Activated T-helper 1 cell treated with anti-CD3 and anti-CD28 coated beads, Interleukin-2, amount 50 U/mL, for 16 hours (primary cell): ENCODE measurements at places on chromosomes 6 and 20.

GRCh38 chr6:46293641-46294316 is 123.0 kb upstream of the ENPP5 start:
- no peak for DNase-seq

- DNase-seq = no peak
These were observed 99.2 kb downstream of the MCHR2 start for GRCh38 chr6:99894815-99895214.

GRCh38 chr6:100078509-100078908 is 84.5 kb upstream of the MCHR2 start:
- DNase-seq = no peak

GRCh38 chr6:166852451-166852975 is 103.8 kb downstream of the RNASET2 start:
- DNase-seq = no peak

- no peak for DNase-seq
These were observed 147.8 kb downstream of the TBC1D7 start for GRCh38 chr6:13180538-13180937.

GRCh38 chr6:34157851-34158250 is 12.0 kb upstream of the GRM4 start:
- no peak for DNase-seq

- DNase-seq = no peak
These were observed 380.5 kb downstream of the C6orf118 start for GRCh38 chr6:164928728-164929407.

DNA sequence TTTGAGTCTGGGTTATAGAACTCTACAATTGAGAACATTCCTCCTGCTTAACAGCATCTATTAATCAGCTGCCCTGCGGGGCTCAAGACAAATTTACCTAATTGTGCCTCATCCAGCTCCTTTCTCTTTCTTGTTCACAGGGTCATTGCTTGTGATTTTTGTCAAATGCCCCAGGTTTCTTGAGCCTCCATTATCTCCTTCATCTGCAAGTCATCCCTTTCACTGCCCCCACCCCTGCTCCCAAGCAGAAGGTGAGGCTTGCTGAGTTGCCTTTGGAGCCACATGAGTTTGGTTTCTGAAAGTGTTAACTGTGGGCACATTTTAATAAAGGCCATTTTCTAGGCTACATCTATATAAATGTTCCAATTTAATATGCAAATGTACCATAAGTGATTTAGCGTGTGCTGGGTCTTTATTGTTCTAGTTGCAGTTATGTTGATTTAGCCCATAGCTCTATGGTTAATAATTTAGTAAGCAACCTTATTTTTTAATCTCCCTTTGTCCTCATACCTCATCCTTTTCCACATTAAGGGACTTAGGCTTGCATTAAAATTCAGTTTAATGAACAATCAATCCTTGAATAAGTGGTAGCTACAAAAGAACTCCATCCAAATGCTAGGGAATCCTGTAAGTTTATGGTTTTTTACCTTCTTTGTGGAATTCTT is 56.1 kb downstream of the VSTM2L start:
- DNase-seq = no peak

GRCh38 chr6:115706981-115707380 is 353.7 kb downstream of the FRK start:
- no peak for DNase-seq

GRCh38 chr6:22656706-22657351 is 87.5 kb downstream of the HDGFL1 start:
- no peak for DNase-seq

DNA sequence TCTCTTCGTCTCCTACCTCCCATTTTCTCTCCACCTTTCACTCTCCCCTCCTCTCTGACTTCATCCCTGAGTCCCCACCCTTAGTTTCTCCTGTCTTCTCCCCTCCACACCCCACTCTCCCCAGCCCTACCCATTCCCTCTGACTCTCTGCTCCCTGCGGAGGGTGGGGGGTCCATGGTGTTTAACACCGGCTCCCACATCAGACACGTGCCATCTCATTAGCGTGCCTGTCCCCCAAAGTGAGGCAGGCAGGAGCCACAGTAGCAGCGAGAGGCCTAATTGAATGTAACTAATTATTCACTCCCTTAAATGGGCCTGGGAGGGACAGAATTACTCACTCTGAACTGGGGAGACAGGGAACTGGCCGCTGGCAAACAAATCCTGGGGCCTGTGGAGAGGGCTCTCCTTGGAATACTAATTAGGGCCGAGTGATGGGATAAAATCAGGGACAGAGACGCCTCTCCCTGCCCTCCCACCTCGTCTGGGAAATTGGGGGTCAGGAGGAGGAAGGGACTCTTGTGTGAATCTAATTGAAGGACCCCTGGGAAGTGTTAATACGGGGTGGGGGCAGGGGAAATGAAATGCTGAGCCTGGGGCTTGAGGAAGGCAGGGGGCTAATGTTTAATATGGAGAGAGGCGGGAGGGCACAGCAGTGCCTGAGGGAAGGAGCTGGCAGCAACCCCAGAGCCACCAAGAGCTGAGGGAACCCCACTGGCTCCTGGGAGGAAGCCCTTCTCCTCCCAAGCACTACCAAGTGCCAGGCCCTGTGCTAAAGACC is 17.9 kb downstream of the CD40 start:
- no peak for DNase-seq

GRCh38 chr6:34791164-34791700 is 651 bp upstream of the BLTP3A start:
- peak; percentile 13 for DNase-seq

GRCh38 chr6:76441875-76442274 is 369.4 kb upstream of the IMPG1 start:
- DNase-seq = no peak

GRCh38 chr6:90105506-90106170 is 191.0 kb downstream of the BACH2 start:
- DNase-seq = no peak

DNA sequence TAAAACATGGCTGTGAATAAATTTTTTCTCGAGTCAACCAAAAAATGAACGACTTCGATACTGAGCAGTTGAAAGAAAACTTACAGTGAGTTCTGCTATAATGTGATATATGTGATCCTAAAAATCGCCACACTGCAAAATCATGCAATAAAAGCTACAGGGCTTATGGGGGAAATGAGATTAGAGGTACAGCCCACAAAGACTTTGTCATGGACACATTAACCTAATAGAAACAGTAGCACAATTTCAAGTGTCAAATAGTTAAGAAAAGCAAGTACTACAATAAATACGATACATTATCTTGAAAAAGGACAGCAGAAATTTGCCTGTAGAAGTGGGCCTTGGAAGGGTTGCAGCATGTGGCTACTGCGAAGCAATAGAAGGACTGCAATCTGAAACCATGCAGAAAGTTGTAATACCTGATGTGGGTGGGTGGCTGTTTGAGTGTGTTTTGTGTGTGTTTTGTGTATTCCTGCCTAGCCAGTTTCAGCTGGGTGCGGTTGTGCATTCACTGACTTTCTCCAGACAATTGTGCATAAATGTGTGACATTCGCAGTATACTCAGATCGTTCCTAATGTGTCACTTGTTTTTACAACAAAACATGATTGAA is 79.1 kb downstream of the RPP40 start:
- DNase-seq = no peak

- no peak for DNase-seq
These were observed 5.9 kb downstream of the OSTM1 start for GRCh38 chr6:108068618-108069017.

DNA sequence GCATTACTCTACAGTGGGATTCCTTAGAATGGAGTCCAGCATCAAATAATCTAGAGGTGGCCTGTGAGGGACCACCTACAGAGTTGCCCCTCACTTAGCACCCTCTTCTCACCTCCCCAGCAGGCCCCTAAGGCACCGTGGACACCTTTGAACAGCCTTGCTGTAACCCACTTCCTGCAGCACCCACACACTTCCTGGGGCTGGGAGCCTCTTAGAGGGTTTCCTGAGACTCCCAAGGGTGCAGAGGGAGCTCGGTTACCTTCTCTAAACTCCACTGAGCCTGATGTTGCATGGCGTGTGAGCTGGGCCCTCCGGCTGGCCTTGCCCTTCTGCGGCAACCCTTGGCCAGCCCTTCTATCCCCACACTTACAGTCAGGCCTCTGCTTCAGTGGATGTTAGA is 7.3 kb upstream of the SIRPG start:
- peak; percentile 37 for DNase-seq

DNA sequence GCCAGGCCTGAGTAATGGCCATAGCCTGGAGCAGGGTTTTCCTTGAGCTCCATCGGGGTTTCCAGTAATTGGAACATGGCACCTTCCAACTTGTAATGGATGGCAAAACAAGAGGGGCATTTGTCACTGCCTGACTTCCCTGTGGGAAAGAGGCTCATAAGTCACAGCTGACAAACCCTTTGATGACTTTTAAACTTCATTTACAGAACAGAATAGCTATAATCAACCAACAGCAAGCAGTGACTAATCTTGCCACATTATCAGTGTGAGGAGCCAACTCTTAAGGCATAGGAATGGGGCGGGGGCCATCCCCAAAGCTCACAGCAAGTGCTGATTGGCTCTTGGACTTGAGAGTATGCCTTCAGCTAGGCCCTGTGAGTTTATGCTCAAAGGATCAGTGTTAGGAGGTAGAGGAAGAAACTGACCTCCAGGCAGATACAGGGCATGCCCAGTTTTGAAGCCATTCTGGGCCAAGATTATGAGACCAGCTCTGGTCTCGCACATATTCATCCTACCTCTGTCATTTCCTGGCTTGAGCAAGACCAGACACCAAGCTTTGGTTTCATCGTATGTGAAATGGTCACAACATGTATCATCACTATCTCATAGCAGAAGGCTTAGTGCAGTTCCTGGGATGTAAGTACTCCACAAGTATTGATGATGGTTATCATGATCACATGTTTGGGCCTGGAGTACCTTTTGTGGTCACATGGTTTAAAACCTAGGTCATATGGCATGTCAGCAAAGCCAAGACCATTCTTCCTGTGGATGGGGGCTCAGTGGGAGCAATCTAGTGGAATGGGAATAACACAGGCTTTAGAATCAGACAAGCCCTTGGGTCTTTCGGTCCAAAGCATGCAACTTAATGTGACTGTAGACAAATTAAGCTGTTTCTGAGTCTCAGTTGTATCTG is 49.2 kb downstream of the EIF2S2 start:
- no peak for DNase-seq

GRCh38 chr6:42428326-42429041 is 23.2 kb downstream of the TRERF1 start:
- peak; percentile 20 for DNase-seq

GRCh38 chr6:90631046-90631445 is 44.2 kb upstream of the MAP3K7 start:
- no peak for DNase-seq

GRCh38 chr6:3868544-3868943 is 19.4 kb downstream of the FAM50B start:
- no peak for DNase-seq

DNA sequence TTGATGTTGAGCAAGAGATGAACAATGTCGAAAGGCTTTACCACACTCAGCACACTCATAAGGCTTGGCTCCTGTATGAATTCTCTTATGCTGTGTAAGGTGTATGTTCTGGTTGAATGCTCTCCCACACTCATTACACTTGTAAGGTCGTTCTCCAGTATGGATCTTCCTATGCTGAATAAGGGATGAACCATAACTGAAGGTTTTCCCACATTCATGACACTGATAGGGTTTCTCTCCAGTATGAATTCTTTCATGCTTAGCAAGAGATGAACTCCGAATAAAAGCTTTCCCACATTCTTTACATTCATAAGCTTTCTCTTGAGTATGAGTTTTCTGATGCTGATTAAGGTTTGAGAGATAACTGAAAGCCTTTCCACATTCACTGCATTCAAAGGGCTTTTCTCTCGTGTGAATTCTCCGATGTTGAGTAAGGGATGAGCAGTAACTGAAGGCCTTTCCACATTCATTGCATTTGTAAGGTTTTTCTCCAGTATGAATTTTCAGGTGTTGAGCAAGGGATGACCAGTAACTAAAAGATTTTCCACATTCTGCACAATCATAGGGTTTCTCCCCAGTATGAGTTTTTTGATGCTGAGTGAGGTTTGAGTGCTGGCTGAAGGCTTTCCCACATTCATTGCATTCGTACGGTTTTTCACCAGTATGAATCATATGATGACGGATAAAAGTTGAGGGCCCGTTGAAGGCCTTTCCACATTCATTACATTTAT is 21.1 kb downstream of the ZNF184 start:
- no peak for DNase-seq

GRCh38 chr6:6907286-6907685 is 200.5 kb upstream of the RREB1 start:
- no peak for DNase-seq

GRCh38 chr6:11718463-11718862 is 60.1 kb downstream of the ADTRP start:
- no peak for DNase-seq
